Activated CD8-positive, alpha-beta T cell treated with anti-CD3 and anti-CD28 coated beads, Interleukin-2, amount 10 ng/mL, durations not matched to agents 7 days and 5 days (primary cell): ENCODE measurements at places on chromosomes 3 and 15.

GRCh38 chr15:39447346-39447745, 133.5 kb upstream of the THBS1 start:
- no peak for DNase-seq

DNA sequence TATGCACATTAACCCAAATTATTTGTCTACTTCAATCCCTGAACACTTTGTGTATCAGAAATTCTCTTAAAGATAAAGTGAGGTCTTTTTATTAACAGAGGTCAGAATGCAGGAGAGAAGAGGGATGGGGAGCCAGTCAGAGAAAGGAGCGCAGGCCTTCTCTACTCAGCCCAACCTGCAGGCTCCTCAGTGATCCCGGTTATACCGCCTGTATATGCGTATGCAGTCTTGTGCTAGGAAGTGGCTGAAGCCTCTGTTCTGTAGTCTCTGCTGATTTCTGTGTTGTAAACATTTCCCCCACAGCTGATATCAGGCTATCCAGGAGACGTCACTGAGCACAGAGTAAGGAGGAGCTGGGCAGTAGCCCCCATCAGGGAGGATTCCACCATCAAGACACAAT, 57.9 kb downstream of the ABHD5 start:
- no peak for DNase-seq

DNA sequence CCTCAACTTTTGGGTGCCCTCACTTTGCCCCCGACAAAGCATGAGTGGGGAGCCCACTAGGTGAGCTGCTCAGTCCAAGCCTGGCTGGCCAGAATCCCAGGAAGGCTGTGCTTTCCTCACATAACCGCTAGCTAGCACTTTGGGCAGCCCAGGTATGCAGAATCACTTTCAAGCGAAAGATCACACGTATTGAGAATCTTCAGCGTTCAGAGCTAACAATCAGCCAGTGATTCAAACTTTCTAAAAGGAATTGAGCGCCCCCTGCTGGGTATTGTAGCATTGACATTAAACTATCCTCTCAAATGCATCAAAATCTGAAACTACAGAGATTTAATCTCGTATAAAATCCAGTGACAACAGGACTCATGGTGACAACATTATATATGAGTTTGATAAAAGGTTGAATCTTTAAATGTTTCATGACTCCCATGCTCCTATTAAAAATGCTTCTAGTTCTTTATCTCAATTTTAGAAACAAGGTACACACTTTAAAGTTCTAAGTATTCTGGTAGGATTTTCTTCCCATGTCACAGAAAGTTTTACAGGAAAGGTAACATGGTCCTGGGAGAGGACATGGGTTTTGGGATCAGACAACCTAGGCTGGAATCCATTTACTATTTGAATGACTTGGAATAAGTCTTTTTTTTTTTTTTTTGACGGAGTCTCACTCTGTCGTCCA, 11.8 kb downstream of the ANAPC13 start:
- DNase-seq = peak; percentile 88

- no peak for DNase-seq
These were observed 51.6 kb upstream of the TCF12 start for GRCh38 chr15:56866803-56867202.

GRCh38 chr15:85155857-85156256, 174.2 kb downstream of the PDE8A start:
- DNase-seq = no peak

DNA sequence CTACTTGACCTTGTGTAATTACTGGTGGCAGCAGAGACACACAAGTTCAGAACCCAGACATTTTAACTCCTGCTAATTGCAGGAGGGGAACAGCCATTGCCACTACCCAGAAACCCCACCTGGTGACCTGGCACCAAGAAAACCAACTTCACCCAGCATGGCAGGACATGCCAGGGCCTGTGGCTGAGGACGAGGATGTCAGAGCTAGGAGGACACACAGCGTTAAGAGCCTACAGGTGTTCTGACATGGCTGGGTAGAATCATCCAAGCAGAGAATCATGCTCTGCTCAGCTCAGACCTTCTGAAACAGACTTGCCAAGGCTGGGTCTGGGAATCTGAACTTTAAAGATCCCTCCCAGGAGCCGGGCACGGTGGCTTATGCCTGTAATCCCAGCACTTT, 11.7 kb upstream of the SPATA12 start:
- DNase-seq = no peak

DNA sequence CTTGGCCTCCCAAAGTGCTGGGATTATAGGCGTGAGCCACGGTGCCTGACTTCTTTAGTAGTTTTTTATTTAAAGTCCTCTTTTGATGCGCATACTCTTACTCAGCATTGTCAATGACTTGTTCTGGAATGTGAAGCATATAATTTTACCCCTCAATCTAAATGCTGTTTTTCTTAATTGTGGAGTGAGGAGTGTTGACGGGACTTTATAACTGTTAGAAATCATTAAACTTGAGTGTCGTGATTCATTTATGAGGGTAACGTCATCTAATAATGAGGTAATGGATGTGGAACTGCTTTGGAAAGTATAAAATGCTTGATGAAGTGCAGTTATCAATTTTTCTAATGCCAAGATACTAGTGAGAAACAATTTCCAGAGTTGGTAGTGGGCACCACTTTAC, 48.3 kb downstream of the PLS1 start:
- DNase-seq = no peak

GRCh38 chr3:134601539-134602439, 49.0 kb downstream of the KY start:
- DNase-seq = no peak

DNA sequence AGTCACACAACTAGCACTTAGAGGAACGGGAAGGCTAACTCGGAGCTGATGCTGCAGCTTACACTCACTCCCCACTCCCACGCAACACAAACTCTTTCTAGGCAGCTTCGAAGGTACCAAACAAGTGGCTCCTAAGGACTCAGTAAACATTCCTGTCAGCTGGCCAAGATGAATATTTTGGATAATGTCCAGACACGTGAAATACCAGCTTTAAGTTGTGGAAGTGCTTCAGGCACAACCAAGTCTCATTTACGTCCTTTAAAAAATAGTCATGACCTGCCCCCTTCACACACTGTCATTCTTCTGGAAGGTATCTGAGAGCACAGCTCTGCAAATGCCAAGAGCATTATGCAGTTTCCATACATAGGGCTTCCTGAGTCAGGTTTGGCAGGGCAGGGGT, 1005.9 kb upstream of the CFAP20DC start:
- DNase-seq = no peak

- DNase-seq = no peak
These were observed 60.8 kb downstream of the GREM1 start for GRCh38 chr15:32778391-32779176.

DNA sequence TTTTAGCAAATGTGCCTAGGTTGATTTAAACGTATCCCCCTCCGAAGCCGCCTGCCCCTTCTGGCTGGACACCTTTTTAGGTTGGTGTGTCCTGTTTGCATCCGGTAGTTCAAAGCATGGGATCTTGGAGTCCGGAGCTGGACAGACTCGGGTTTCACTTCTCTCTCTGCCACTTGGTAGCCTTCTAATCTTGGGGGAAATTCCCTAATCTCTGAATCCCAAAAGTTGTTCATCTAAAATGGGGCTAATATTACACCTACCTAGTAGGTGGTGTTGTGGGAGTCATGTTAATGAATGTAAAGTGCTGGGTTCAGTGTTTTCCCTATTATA, 760 bp downstream of the FANCI start:
- DNase-seq = no peak

GRCh38 chr3:197528190-197528589, 27.6 kb downstream of the BDH1 start:
- no peak for DNase-seq

DNA sequence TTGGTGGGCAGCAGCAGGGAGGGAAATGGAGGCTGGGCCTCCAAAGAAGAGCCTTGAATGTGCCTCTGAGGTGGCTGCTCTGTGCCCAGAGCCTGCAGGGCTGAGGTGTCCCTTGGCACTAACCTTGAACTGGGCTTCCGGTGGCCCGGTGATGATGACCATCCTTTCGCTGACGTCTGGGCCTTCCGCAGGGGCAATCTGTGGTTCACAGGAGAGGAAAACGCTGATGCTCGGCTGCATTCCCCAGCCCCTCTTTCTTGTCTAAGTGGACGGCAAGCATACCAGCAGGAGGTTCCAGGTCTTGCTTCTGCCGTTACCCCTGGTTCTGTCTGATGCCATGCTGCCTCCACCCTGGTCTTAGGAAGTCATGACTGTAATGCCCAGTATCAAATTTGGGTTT, 65.9 kb downstream of the SENP2 start:
- no peak for DNase-seq

DNA sequence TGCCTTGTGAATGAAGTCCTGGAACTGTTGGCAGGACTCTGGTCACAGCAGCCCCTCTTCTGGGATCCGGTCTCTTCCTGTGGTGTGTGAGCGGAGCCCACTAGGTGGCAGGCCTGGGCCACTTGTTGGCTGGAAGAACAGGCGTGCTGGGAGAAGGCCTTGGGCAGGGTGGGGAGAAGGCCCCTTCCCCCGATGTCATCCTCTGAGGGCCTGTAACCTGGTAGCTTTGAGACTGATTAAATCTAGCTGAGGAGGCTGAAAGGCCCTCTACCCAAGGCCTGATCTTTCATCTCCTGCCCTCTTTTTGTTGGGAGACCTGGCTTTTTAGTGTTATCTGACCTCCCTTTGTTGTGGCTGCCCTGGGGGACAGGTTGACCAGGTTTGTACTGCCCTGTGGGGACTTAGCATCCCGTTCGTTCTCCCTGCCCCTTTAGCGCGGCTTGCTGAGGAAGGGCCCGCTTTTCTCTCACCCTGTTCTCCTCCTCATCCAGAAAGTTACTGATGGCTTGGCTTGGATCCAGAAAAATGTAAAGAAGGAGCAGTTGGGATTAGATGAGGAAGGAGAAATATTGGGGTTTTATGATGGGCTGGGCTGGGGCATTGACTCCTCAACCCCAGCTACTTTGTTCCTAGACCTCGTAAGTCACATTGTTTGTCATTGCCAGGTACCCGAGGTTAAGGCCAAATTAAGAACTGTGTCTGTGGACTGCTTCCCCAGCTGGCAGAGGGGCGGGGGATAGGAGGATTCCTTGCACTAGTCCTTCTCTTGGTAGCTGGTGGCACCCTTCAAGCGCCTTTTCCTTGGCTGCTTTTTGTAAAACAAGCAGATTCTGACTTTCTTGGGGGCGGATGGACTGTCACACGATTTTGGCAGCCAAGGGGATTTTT, 48.5 kb downstream of the CHCHD6 start:
- peak; percentile 64 for DNase-seq
